Stimulated activated CD8-positive, alpha-beta memory T cell treated with anti-CD3 and anti-CD28 coated beads, Interleukin-4, amount 100 ng/mL, for 1 hour (primary cell): ENCODE measurements at places on chromosomes 6 and 20.

DNA sequence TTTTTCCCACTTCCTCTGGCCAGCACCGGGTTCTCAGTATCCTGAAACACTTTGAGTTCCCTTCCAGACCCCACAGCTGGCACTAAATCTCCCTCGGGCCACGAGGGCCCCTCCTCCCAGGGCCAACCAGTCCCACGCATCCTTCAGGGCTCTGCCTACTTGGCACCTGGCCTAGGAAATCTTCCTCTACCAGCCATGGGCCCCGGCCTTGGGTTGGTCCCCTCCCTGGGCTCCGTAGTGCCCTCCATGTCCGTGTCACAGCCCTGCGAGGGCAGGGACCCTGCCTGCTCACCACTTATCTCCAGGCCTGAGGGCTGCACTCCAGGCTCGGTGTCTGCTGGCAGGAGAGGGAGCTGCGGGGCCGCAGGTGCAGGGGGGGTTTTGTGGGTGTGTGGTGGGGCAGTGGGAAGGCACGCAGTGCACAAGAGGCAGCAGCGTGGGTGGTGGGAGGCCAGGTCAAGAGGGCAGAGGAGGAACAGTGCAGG, 48.8 kb upstream of the CDH22 start:
- DNase-seq, result no peak

- DNase-seq, result no peak
Observed at GRCh38 chr20:4109307-4109940, 94.1 kb upstream of the RNF24 start.

DNA sequence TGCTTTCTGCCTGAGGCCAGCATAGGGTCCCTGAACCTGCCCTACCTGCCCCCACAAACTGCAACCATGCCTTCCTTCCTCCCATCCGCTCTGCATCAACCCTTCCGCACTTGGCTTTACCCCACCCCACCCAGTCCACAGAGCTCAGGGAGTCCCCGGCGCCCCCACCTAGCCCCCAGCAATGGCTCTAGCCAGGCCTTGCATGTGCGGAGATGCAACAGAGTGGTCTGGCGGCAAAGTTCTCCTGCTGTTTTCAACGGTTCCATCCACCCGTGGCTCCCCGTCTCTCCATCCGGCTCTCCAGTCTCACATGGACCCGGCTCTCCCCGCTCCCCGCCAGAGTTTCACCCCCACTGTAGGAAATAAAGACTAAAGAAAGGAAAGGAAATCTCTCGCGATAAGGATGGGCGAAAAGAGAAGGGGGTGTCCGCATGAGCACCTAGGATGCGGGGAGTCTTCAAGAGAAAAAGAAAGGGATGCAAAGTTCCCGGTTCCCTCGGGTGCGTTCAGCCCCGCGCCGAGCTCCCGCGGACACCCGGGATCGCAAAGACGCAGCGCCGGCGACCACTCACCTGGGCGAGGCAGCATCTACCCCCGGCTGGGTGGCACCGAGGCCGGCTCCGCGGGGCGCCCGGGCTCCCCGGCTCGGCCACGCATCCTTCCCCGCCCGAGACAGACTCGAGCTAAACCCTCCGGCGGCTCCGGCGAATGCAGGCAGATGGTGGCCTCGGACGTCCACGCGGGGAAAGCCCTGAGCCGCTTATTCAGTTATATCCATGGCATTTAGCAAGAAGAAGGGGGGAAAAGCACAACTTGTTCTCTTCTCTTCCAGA, 579 bp downstream of the LRFN2 start:
- DNase-seq, result no peak

DNA sequence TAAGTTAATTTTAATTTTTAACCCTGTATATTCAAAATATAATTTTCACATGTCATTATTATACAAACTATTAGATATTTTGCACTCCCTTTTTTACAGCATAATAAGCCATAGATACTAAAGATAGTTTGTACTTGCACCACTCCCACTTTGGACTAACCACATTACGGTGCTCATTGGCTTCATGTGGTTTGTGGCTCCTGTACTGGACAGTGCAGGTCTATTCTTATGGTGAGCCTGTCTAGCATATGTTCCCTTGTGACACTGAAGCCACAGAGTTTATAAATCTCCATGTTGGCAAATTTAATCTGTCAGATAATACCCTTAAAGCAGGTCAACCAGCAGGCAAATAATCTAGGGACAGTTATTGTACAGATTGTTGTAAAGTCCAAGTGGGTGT, 354.4 kb upstream of the KCNQ5 start:
- no peak for DNase-seq

GRCh38 chr20:32509639-32510066, 75.5 kb downstream of the NOL4L start:
- DNase-seq, result no peak
